ENCODE measurements at places on chromosomes 4 and X.

- no peak for DNase-seq
Observed at GRCh38 chrX:46376246-46376885, 168.9 kb downstream of the ZNF674 start.

DNA sequence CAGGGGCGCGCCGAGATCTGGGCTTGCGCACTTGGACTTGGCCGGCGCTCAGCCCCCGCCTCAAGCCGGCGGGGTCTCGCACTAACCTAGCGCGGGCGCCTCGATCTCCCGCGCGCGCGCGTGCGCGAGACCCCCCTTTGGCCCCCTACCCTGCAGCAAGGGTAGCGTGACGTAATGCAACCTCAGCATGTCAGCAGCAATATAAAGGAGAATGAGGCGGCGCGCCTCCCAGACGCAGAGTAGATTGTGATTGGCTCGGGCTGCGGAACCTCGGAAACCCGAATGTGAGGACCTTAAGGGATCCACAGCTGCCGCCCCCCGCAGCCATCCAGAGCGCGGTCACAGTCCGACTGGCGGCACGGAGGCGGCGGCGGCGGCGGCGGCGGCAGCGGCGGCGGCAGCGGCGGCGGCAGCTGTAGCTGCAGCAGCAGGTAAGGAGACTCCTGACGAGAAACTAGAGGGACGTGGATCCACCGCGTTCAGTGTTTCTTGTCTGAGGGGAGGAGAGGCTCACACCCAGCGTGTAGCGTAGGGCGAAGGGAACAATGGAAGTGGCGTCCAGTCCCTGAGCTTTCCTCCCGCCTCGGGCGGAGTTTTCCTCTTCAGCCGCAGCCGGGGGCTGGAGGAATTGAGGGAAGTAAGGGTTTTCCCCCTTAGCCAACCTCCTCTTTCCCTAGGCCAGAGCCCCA is at the start of the genes SATL1 and ZNF711:
SATL1 (minus strand) TSS at position 19 of the 689 bp plus-strand sequence. CDS start 134,811 bp downstream, outside the sequence.
ZNF711 (plus strand) TSS at position 231 of the 689 bp plus-strand sequence. CDS start 3,582 bp downstream, outside the sequence.
- no peak for DNase-seq

- no peak for DNase-seq
Observed at GRCh38 chr4:150117629-150118028, 39.4 kb downstream of the DCLK2 start.

GRCh38 chrX:154443992-154444754 is at the start of gene FAM50A:
TSS of gene FAM50A (plus strand) at chrX:154444141. CDS start at chrX:154444236, 95 bp downstream.
- DNase-seq = peak; percentile 39

- no peak for DNase-seq
Observed at GRCh38 chrX:120310861-120311726, at the start of gene TMEM255A. TSS of gene TMEM255A (minus strand) at chrX:120311461. CDS start at chrX:120311309, 152 bp downstream.

GRCh38 chr4:3827616-3828492 is 61.7 kb downstream of the ADRA2C start:
- no peak for DNase-seq

GRCh38 chr4:140612357-140612756 is 43.6 kb upstream of the UCP1 start:
- no peak for DNase-seq

- DNase-seq = no peak
Observed at GRCh38 chr4:40377512-40378365, 42.6 kb downstream of the CHRNA9 start.

DNA sequence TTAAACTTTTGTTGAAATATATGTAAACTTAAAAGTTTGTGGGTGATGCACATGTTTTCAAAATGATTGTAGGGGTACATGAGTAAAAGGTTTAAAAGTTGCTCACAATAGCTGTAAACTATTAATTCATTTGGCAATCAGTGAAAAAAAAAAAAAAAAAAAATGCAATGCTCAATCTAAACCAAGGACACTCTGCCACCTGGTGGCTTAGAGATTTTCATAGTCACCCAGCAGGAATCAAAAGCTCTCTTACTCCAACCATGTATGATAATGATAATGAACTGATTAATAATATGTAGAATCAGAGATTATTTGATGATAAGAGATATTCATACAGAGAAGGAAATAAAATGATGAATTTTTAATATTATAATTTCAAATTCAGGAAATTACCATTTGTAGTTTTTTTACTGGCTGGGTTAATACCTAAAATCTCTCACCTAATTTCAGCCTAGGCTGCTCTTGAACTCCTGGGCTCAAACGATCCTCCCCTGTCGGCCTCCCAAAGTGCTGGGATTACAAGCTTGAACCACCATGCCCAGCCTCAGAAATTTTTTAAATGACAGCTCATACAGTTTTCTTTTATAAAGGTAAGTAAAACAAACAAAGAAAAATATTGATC is 46.9 kb upstream of the SLC25A4 start:
- no peak for DNase-seq

DNA sequence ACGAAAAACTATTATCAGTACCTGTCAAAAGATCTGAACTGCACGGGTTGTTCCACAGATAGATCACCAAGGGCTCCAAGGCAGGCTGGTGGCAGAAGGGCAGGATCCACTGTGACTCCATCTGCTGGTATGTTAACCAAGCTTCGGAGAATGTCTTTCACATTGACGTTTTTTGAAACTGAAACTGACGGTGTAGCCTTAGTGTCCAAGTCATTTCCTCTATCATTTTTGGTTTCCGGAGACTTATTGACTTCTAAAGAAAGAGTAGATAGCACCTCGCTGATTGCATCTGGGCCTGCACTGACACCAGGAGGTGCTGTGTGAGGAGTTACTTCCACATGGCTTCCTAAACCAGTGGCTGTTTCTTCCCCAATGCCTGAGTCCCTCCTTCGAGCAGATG is 186.9 kb downstream of the LRBA start:
- no peak for DNase-seq

DNA sequence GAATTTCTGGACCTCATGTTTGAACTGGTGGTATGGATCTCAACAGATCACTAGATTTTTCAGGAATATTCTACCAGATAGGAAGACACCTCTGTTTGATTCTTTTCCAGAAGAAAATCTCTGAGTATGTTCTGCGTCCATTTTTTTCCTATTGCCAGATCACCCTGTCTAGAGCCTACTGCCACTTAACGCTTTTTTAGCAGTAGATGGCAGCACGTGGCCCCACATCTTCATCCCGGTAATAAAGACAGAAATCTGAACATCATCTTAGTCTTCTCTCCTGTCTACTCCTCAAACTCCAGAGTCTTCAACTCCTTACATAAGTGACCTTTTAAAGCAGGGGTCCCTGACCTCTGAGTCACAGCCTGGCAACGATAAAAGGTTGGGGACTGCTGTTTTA is 184.7 kb downstream of the TMA16 start:
- DNase-seq = no peak

DNA sequence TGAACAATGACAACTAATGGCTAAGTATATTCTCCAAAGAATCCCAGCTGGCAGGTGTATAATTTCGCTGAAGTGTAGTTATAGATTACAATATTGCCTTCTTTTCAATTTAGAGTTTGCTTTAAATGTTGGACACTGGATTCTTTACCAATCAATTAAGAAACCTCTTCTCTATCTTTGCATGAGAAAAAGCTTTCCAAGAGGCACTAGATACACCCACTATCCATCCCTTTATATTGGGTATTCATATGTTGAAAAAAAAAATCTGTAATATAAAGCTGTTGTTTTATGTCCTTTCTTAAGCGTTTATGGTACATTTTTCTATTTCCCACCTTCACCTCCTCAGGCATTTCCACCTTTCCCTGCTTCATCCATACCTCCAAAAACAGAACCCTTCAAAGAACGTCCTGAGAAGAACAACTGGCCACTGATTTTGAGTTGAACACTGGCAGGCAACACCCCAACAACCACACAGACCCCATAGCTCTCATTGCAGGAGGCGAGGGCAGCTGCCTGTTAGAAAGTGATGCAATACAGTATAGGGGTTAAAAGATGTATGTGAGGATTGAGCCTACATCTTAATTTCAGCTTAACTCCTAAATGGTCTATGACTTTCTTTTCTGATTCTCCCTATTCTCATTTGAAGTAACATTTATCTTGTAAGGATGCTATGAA is 11.8 kb downstream of the ADH6 start:
- no peak for DNase-seq

GRCh38 chr4:168794092-168794707 is 215.9 kb downstream of the CBR4 start:
- DNase-seq = no peak

GRCh38 chr4:8185930-8186329 is 13.2 kb upstream of the SH3TC1 start:
- no peak for DNase-seq

DNA sequence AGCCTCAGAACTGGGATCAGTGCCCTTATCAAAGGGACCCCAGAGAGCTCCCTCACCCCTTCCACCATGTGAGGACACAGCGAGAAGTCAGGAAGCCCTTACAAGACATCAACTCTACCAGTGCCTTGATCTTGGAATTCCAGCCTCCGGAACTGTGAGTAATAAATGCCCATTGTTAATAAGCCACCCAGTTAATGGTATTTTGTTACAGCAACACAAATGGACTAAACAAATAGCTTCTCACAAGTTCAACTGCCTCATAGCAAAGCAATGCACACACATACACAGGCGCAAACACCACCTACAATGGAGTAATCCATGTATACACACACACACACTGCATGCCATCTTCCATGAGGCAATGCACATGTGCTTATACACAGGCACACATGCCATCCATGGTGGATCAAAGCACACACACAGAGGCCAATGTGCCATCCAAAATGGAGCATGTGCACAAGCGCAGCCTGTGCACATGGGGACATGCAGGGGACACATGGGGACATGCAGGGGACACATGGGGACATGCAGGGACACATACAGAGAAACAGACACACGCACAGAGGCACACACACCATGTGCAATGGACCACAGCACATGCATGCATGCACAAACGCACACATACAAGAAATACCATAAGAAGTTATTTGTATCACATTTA is 137.6 kb upstream of the TBL1X start:
- DNase-seq = no peak

DNA sequence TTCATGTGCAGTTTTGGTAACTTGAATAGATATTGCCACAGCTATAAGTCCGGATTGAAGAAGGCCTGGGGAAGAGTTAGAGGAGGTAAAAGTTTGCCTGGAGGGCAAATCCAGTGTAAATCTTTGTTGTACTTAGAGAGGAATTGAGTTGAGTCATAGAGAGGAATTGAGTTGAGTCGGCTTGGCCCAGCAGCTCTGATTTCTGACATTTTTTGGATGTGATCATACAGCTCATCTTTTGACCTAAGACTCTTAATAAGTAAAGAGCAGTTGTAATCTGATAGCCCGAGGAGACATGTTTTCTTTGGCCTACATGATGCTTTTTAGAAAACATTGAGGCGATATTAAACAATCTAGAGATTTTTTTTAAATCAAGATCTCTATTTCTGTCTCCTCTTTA is 3.9 kb downstream of the KIT start:
- no peak for DNase-seq

DNA sequence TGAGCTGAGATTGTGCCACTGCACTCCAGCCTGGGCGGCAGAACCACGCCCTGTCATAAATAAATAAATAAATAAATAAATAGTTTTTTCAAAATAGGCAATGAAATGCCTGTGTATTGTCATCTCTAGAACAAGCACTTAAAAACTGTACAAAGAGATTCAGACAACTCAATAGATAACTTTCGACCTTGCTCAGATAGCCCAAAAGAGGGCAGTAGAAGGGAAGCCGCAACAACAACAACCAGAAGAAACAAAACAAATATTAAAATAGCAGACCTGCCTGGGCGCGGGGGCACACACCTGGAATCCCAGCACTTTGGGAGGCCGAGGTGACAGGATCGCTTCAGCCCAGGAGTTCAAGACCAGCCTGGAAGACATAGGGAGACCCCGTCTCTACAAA is 9.4 kb upstream of the CLDN34 start:
- DNase-seq = no peak

- DNase-seq = no peak
Observed at GRCh38 chr4:28451346-28451745, 1590.7 kb downstream of the STIM2 start.

- DNase-seq = no peak
Observed at GRCh38 chr4:39729557-39729956, 31.6 kb downstream of the UBE2K start.

GRCh38 chr4:56748271-56748670 is 67.2 kb upstream of the HOPX start:
- DNase-seq = no peak
